Subcutaneous preadipocyte (primary cell): ENCODE measurements at places on chromosomes 3 and 15. TPM values are rescaled to one million over a fixed set of nuclear protein-coding genes. Genes with fewer than 3 reads are reported as not detected.

The ITIH1 gene
- not detected in 2 replicates for total RNA-seq

The CCDC50 gene
- total RNA-seq, result 52.2 and 62.6 TPM in 2 replicates

The CYP1A2 gene
- not detected in 2 replicates for total RNA-seq

The FILIP1L gene
- 19.1 and 42.8 TPM in 2 replicates for total RNA-seq

The MRAS gene
- total RNA-seq, result 19.9 and 27.9 TPM in 2 replicates

The MON1A gene
- 13.6 and 17.0 TPM in 2 replicates for total RNA-seq

The ZNF660 gene
- 0.20 and 1.8 TPM in 2 replicates for total RNA-seq

The INKA1 gene
- total RNA-seq, result 6.2 and 6.6 TPM in 2 replicates

The ECE2 gene
- not detected in 2 replicates for total RNA-seq

The IL5RA gene
- not detected in 2 replicates for total RNA-seq

The SEMA3F gene
- 0.73 and 6.5 TPM in 2 replicates for total RNA-seq

The KIF15 gene
- total RNA-seq, result 10.7 and 17.4 TPM in 2 replicates

The FSD2 gene
- not detected in 2 replicates for total RNA-seq

The IL12A gene
- total RNA-seq, result 1.1 and 3.5 TPM in 2 replicates

The MUC20 gene
- 0.39 and 1.1 TPM in 2 replicates for total RNA-seq

The CAV3 gene
- not detected in 2 replicates for total RNA-seq

The FGF7 gene
- total RNA-seq, result 59.0 and 94.4 TPM in 2 replicates

The MINAR1 gene
- 0.73 and 0.98 TPM in 2 replicates for total RNA-seq

The GP9 gene
- not detected in 2 replicates for total RNA-seq

The ADIPOQ gene
- not detected in 2 replicates for total RNA-seq

The PLOD2 gene
- total RNA-seq, result 75.0 and 87.6 TPM in 2 replicates

The LRTM1 gene
- total RNA-seq, result not detected in 2 replicates

The ADAMTSL3 gene
- 0.20 and 0.37 TPM in 2 replicates for total RNA-seq

The KCNMB2 gene
- total RNA-seq, result not detected in 2 replicates

The LOXL1 gene
- total RNA-seq, result 84.8 and 93.0 TPM in 2 replicates

The RFT1 gene
- 8.1 and 12.9 TPM in 2 replicates for total RNA-seq
